Activated CD8-positive, alpha-beta memory T cell treated with anti-CD3 and anti-CD28 coated beads for 4 hours (primary cell): ENCODE measurements at places on chromosomes 12 and 14.

GRCh38 chr12:100123316-100124095 is 19.2 kb downstream of the BLTP3B start:
- DNase-seq, result no peak

DNA sequence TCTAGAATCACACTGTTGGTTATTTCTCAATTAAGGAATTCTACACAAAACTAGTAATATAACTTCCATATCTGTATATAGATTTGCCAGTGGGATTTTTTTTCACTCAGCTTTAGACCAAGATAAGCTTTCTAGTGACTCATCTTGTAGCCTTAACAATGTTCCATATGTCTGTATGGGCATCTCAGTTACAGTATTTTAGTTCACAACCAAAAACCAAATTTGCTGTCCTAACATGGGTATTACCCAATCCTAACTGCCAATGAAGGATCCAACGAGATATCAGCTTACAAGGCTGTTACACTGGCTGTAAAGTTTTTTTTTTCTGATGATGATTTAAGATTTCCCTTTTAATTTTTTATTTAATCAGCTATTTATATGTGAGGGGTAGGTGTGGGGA is 31.5 kb upstream of the KRR1 start:
- DNase-seq, result no peak

DNA sequence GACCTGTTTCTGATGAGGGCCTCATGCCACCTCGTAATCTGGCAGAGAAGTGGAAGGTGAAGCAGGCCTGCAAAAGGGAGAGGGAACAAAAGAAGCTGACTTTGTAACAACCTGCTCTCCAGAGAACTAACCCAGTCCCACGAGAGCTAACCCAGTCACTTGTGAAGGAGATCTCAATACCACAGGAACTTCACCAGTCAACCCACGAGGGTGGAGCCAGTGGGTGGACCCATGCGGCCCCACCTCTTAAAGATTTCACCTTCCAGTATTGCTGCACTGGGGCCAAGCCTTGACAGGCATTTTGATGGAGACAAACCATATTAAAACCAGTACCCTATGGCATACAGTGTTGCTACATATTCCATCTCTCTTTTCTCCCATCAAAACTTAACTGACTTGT is 55.1 kb downstream of the SERPINA10 start:
- DNase-seq, result no peak

DNA sequence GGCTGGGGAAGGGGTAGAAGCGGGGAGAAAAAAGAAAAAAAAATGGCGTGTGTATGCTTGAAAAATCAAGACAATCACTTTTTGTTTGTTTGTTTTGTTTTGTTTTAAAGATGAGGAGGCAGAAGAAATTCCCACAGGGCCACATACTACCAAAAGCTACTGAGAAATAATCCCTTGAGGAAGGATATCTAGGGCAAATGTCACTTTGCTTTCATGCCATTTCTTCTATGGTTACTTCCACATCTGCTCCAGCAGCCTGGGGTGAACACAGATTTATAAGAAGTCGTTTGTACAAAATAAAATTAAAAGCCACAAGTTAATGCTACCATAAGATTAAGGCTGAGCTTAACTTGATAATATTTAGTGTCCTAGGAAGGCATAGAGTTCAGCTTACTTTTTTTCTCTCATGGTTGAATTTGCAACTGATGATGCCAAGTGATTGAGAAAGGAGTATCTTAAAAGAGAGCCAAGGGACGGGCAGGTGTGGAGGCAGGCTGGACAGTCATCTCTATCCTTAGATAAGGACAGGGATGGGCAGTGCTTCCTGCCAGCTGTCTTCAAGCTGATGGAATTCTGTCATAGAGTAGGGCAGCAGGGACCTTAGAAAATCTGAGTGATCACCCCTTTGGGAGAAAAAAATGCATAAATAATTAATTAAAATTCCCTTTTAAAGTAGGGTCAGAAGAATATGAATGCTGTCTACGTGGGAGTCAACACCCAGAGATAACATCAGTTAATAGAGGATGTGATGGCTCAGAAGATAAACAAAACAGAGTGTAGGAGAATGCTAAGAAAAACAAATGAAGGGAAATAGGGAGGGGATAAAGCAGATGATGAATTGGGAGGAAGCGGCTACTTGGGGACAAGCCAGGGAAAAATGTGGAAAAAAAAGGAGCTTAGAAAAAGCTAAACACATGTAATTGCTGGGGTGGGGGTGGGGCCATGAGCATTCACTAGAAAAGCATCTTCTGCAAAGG is 57.1 kb downstream of the DYRK2 start:
- DNase-seq, result no peak

DNA sequence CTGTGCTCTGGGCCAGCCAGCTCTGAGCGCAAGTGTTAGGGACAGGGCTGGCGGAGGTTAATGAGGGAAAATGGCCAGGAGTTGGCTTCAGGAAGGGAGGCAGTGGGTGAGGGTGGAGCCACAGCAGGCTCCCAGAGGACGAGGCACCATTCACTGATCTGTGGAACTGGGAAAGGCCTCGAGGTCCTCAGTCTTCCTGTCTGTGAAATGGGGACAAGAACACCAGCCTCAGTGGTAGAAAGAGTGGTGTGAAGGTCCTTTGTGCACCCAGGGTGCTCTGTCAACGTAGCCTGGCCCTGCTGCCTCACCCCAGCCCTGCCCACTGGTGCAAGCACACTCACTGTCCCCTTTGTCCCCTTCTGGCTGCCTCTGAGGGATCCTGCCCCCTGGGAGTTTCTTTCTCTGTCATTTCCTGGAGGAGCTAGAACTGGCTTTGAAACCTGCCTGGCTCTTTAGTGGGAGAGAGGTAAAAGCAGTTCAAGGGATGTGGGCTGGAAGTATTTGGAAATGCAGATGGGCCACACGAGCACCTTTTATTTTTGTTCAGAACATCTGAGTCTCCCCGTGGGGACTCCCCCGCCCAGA is 25.0 kb downstream of the SYNDIG1L start:
- no peak for DNase-seq

DNA sequence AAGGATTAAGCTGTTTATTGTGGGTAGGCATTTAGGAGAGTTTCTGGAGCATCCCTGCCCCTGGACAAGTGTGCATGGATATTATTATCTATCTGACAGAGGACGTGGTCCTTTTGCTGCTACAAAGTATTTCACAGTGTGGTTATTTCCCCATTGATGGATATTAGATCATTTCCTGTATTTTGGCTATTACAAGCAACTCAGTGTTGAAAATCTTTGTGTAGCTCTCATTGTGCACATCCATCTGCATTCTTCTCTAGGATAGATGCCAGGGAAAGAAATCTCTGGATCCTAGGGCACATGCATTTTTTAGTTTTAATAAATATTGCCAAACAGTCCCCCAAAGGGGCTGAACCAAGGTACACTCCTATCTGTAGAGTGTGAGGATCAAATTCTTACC is 154.3 kb upstream of the SRRM4 start:
- DNase-seq, result no peak

- DNase-seq, result no peak
Observed at GRCh38 chr14:89767131-89767530, 187.4 kb downstream of the EFCAB11 start.

GRCh38 chr12:20450591-20451180 is 82.3 kb downstream of the PDE3A start:
- DNase-seq, result no peak

DNA sequence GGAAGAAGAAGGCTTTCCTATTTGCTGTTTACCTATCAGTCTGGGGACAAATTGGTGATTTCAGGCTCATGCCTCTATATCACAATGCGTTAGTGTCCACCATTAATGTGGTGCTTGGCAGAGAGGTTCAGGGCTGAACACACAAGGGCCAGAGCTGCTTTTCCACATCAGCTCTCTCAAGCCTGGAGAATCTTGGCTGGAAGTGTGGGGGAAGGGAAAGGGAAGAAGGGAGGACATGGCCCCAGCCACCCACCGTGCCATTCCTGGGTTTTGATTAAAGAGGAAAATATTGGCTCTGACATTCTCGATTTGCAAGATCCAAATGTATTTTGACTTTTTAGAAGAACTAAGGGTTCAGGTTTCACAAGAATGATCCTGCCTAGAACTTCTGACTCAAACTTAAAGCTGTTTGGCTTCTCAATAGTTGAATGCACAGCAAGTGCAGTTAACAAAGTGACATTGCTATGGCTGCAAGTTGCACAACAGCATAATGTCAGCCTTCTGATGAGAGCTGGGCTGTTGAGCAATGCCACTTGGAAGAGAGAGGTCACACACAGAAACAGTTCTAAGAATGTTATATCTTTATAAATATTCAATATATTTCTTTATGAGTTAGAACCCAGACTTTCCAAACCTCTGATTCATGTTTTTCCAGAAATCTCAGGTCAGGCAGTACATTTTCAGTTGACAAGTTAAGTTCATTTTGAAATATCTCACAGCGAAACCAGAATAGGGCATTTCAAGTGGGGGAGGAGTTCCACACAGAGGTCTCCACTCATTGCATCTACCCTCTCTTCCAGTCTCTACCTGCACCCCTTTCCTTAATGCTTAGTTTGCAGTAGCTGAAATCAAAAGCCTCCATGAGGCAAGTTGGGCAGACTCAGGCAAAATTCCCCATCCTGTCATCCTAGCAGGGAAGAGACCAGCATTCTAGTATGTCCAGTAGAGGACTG is 25.3 kb downstream of the IGF1 start:
- no peak for DNase-seq

DNA sequence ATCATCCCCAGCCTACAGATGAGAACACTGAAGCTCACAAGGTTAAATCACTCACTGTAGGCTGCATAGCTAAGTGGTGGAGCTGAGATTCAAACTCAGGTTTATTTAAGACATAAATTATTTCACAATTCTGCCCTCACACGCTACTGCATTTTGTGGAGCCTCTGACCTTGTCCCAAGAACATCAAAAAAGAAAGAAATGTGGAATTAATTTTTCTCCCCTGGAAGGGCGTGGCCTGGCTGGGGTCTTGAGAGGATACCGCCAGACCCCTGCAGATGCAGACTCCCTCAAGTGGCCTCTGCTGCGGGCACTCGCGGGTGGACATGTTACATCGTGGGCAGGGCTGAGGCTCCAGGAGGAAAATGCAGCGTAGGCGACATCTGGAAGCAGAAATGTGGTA is 40.6 kb downstream of the LTBP2 start:
- no peak for DNase-seq

GRCh38 chr12:93818488-93819049 is 141.4 kb downstream of the CRADD start:
- DNase-seq, result no peak

GRCh38 chr12:8813572-8814357 is 8.7 kb upstream of the A2ML1 start:
- no peak for DNase-seq

DNA sequence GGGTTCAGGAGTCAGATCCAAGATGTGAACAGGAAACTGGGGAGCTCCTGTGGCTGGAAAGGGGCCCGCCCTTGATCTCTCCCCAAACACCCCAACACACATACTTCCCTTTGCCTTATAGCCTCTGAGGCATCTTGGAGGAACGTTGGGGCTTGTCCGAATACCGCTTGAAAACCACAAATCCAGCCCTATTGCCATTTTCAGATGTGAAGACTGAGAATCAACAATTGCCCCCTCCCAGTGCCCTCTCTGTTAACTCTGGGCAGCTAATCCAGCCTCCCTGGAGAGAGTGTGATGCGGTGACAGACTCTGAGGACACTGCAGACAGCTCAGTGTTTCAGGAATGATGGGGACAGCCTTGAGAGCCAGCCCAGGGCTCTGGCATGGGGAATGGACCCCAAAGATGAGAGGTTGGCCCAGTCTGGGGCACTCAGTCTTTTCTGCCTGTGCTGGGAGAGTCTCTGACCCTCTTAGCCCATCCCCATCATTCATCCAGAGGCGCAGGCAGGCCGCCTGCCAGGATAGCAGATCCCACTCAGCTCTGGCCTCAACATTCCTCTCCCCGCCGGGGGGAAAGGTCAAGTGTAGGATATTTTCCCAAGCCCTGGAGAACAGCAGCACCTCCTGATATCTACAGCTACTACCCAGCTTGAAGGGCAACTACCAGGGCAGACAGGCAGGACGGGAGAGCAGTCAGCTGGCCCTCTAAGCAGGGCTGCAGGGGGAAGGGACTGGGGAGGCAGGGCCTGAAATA is 24.6 kb upstream of the LTBP2 start:
- no peak for DNase-seq

DNA sequence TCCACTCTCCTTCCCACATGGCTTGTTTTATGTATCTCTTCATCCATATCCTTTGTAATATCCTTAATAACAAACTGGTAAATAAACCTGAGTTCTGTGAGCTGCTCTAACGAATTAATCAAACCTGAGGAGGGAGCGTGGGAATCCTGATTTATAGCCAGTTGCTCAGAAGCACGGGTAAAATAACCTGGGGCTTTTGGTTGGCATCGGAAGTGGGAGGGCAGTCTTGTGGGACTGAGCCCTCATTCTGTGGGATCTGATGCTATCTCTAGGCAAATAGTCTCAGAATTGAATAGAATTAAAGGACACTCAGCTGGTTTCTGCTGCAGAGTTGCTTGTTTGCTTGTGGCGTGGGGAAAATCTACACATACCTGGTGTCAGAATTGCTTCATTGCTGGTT is 17.5 kb upstream of the LDHB start:
- DNase-seq, result no peak

GRCh38 chr12:510071-510825 is 50.5 kb downstream of the B4GALNT3 start:
- DNase-seq, result no peak

DNA sequence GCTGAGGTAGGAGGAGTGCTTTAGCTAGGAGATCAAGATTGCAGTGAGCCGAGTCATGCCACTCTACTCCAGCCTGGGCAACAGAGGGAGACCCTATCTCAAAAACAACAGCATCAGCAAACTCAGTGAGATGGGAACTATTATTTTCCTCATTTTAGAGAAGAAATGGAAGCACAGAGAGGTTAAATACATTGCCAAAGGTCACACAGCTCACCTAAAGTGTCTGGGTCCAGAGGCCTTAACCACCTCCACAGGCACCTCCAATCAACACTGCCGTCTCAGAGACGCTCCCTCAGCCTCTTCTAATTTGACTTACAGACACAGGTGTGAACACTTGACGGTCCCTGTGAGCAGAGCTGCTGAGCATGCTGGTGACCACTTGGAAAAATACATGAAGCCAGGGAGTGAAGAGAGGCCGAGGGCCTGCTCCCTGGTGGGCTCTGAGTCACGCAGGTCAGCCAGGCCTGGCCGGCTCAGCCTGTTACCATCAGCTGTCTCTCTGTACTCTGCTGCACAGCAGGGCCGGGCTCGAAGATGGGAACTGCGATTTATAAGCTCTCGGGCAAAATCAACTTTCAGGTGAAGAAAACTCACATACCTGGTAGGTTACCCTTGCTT is 77.5 kb upstream of the RASSF3 start:
- no peak for DNase-seq

DNA sequence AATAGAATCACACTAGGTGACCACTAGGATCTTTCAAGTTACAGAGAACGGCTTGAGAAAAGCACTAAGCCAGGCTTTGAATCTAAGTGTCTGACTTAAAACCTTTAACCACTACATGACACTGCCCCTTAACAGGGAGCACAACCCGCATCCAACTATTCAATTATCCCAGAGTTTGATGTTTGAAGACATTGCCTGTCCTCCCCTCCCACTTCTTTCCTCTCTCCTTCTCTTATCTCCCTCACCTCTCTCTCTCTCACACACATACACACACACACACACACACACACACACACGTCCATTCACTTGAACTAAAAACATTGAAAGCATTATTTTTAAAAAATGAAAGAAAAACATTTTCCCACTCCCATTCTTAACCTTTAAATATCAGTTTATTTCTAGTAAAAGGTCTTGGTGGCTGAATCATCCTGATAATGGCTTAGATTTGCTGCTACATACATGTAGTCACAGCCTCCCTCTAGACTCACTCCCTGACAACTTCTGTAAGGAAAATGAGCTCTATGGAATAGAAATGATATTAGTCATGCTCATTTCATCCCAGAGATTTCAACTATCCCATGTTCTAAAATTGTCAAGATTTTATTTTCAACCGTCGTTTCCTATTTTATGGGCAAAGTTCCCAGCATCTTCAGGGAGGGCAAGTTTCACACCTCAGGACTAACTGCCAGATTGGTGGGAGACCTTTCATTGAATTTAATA is 53.5 kb upstream of the RAP1B start:
- no peak for DNase-seq
